ENCODE measurements at places on chromosomes 7 and 10.

- DNase-seq: no peak
Observed at GRCh38 chr10:130232166-130233034, 96.2 kb downstream of the GLRX3 start.

DNA sequence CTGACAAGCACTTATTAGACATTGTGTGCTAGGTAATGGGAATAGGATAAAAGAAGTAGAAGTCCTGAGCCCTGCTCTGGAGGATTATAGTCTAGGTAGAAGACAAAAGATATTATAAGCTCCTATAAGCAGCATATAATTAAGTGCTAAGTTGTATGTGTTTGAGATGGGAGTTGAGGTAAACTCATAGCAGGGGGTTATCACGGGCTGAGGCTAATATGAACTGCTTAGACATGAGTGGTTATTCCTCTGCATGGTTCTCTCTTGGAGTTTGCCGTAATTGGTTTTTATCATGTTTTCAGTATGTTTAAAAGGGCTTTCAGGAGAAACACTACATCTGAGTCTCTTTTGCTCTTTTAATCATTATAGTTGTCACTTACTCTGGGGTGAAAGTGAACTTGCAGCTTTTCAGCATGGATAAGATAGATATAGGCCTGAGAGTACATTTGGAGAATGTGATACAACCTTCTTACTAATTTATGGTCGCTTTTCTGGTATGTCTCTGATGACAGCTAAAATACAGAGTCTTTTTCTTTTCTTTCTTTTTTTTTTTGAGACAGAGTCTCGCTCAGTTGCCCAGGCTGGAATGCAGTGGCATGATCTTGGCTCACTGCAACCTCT is 39.0 kb downstream of the SMNDC1 start:
- DNase-seq: no peak

DNA sequence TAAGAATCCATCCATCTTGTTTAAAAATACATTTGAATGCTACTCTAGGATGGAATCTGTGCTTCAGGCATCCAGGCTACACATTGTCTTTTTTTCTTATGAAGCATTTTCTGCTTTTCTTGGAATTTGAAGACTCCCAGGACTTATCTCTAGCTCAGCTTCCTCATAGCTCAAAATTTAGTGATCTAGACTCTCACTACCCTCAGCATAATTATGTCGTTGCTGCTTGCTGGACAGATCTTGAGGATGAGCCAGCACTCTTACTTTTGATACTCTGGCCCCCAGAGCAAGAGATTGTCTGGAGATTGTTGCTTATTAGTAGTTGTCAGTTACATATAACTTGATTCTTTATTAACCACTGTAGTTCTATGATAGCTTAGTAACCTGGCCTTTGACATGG is 83.3 kb upstream of the FGL2 start:
- no peak for DNase-seq

- DNase-seq: no peak
Observed at GRCh38 chr7:2393706-2394105, 9.7 kb upstream of the CHST12 start.

DNA sequence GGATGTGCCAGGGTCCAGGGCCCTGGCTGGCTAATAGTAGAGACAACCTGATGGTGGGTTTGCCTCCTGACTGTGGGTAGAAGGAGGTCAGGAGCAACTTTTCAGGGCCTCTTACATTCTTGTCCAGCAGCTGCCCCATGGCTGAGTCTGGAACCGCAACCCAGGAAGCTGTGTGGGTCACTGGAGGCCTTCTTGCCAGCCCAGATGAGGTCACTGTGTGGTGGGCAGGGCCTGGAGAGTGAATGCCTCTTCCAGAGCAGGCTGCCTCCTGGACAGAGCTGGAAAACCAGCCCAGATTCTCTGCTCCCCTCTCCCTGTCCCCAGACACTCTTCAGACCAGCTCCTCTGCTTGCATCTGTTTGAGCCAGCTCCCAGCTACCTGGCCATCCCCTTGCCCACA is 43.5 kb upstream of the LEP start:
- DNase-seq: no peak

DNA sequence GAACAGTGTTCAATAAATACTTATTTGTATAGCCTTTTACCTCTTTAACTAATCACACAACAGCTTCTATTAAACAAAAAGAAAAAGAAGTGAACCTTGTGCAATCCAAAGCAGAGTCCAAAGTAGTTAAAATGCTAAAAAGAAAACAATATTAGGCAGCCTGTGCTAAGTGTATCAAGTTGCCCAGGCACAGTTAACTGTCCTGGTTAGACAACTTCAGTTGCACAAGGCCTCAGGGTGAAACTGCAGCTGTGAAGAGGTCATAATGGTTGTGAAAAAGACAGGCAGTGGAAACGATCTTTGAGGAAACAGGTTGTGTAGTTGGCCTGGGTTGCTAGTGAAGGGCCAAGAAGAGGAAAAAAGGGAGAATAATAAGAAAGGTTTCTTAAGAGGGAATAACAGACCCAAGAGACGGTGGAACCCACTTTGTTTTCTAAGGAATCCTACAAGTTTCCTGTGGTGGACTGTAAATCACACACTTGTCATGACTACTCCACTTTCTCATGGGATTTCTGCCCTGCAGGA is 6.0 kb upstream of the CROT start:
- DNase-seq: no peak

GRCh38 chr10:52400562-52400961 is 86.5 kb downstream of the DKK1 start:
- peak; percentile 50 for DNase-seq

DNA sequence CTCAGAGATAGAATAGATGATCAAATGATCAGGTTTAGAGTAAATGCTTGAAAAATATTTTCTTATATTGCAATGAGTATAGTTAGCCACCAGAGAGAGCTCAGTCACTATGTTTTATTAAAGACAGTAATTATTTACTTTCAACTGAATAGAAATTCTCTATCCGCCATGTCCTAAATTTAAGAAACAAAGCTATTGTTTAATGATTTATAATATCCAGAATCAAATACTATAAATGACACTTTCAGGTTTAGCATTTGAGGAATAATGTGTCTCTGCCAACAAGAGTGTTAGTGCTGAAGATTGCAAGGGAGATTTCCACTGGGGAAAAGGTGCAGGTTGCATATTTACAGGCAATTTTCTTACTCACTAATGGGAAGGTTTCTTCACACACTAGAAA is 184.7 kb downstream of the DGKB start:
- DNase-seq: peak; percentile 5

GRCh38 chr7:36972140-36972518 is 247.8 kb upstream of the AOAH start:
- no peak for DNase-seq

GRCh38 chr10:112213836-112214235 is 30.3 kb upstream of the GPAM start:
- DNase-seq: no peak
